ENCODE measurements at places on chromosomes 13 and 19.
A peak's percentile ranks its signal among the peaks of the same experiment; 100 is the strongest.

- no peak for DNase-seq
Observed at GRCh38 chr13:82636119-82636518, 1246.2 kb downstream of the SLITRK1 start.

DNA sequence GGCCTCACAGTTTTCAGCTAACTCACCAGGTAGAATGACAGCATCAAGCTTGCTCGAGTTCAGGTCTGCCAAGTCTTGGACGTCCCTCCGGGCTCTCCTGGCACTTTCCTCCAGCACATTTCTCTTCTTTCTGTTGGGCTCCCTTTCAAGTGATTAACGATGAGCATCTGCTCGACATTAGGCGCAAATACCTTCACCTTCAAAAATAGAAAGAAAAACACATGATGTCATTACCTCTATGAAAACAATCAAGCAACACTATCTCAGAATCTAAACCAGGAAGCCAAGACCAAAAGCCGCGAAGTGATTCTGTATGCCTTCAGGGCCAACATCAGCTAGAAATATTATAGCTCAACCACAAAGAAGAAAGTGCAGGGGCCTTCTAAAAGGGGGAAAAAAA lies 15.4 kb upstream of the CLN5 start:
- DNase-seq = no peak

- DNase-seq = no peak
Observed at GRCh38 chr19:3029065-3029923, at the start of gene TLE2. TSS of gene TLE2 (minus strand) at chr19:3029280. CDS start at chr19:3028904, 376 bp downstream.

DNA sequence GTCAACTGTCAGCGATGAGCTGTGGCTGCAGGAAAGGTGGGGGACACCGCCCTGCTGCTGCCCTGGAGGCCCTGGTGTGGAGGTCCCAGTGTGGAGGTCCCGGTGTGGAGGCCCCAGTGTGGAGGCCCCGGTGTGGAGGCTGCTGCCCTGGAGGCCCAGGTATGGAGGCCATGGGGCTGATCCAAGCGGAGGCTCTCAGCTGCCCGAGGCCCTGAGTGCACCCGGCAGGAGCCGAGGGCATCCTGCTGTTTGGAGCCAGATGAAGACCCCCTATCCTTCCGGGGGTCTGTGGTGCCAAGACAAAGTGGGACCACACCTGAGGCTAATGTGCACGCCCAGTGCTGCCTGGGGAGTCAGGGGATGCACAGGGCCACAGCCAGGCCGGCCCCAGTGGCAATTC lies 210.4 kb upstream of the SOX1 start:
- DNase-seq = no peak

GRCh38 chr19:16516923-16517610 lies 20.9 kb downstream of the C19orf44 start:
- DNase-seq = no peak

GRCh38 chr13:99373436-99373835 lies 66.2 kb upstream of the GPR183 start:
- DNase-seq = no peak

DNA sequence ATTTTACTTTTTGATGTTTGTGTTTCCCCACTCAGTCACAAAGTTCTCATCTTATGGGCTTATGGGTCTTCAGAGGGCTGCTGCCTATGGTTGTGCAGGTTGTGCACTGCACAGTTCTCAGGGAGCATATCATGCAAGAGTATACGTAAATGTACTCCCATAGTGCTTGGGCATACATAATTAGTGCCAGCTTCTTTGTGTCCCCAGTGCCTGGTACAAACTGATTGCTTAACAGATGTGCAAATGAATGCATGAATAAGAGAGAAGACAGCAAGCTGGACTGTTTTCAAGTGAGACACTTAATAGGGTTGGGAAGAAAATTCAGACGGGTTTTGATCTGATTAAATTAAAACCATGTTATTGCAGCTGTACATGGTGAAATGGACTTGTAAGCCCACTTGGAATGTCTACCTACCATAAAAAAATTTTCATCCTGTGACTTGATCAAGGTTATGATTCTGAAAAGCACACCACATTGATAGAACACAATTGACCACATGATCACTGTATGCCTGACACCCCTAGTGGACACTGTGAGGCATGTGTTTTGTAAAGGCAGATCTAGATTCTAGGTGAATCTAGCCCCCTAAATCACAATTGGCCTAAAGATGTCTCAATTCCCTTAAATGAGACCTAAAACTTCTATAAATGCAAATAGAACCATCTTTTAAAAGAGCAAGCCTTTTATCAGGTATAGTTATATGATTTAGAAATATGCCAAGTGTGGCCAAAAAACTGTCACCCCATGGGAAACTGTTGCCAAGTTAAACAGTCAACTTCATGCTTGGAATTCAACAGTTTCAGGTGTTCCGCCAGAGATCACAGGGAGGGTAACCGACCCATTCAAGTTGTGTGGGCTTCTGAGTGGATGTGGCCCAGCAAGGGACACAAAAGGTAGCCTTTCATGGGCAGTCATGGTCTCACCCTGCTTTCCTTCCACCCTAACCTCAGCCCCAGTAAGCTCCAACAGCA lies 27.9 kb downstream of the FAM124A start:
- DNase-seq = no peak

- DNase-seq = no peak
Observed at GRCh38 chr13:73827434-73827833, 306.8 kb downstream of the KLF12 start.

- DNase-seq = no peak
Observed at GRCh38 chr19:55437410-55437809, 5.7 kb downstream of the SHISA7 start.

GRCh38 chr13:67792151-67792676 lies 562.1 kb upstream of the PCDH9 start:
- DNase-seq = no peak

DNA sequence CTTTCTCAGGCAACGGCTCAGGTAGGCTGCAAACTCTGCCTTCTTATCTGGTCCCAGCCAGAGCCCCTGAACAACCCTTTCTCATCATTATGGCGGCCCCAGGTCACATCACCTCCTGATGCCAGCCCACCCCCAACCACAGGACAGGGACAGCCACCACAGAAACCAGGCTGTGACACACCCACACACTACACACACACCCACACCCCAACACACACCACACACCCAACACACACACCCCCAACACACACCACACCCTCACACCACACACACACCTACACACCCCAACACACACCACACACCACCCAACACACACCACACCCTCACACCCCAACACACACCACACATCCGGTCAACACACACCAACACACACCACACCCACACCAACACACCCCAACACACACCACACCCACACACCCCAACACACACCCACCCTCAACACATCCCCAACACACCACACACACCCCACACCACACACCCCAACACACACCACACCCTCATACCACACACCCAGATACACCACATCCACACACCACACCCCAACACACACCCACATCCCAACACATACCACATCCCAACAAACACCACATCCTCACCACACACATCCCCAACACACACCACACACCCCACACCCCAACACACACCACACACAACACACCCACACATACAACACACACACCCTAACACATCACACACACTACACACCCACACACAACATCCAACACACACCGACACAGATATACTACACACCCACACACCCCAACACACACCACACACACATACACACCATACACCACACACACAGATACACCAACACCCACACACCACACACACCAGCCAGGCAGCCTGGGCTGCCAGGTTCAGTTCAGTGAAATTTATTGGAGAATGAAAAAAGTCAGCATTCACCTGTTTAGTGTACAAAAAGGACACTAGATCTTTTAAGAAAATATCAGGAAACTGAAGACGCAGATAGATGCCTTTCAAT lies 4.2 kb upstream of the ISYNA1 start:
- DNase-seq = no peak

GRCh38 chr19:14563989-14564651 lies 7.7 kb downstream of the NDUFB7 start:
- no peak for DNase-seq

GRCh38 chr13:52004511-52005170 lies 6.6 kb downstream of the ATP7B start:
- no peak for DNase-seq

DNA sequence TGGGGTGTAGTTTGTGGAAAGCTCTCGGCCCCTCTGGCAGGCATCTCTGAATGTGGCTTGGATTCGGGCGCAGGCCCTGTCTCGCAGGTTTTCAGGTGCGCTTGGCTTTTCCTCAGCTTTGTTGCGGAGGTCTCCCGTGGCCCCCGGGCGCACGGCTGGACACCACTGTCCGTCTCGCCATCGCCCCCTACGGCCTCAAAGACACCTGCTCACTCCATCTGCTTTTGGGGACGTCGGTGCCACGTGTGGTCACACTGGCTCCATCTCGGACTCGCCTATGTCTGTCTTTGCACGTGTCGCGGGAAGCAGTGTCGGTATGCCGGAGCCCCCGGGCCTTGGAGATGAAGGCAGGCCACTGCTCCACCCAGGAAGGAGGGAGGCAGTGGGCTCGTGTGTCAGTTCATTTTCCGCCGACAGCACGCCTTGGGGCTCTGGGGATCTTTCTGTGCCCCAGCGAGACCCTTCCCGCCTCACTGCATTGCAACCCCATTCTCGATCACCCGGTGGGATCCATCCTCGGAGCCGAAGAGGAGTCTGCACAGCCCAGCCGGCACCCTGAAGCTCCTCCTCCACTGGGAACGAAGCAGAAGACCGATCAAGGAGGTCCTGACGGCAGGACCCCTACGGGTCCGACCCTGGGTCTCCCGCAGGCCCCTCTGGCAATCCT lies 42.1 kb downstream of the ZNF146 start:
- no peak for DNase-seq

DNA sequence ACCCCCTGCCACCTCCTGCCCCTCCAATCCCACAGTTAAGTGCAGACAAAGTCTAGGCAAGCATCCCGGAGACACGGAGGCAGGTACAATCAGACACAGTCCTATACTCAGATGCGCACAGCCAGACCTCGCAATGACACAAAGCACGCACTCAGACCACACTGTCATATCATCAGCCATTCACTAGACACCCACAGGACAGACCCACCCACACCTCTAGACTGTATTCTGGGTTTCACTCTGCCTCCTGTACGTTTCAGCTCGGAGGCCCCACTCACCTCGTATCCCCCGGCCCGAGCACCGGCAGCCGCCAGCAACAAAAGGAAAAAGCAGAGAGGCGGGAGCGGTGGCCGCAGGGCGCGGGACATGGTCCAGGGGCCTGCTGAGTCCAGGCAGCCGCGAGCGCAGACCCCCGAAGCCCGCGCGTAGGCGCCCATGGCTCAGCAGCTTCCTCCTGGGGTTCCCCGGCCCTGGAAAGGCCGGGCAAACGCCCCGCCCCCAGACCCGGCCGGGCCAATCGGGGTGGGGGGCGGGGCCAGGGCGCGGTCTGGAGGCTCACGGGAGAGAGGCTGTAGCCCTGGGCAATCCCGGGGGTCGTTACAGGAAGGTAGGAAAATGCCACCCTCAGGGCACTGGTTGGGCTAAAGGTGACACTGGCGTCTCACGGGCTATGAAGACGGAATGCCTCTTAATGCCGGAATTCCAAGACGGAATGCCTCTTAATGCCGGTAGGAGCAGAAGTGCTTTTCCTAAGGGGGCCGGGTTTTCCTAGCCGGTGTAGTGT lies at the start of the genes MAN2B1 and WDR83:
MAN2B1 (minus strand) TSS at position 478 of the 784 bp plus-strand sequence; CDS start at position 437, 41 bp downstream.
WDR83 (plus strand) TSS at position 543 of the 784 bp plus-strand sequence. CDS start 2,984 bp downstream, outside the sequence.
- DNase-seq = peak; percentile 46
